ENCODE measurements at places on chromosomes 16 and 17.

DNA sequence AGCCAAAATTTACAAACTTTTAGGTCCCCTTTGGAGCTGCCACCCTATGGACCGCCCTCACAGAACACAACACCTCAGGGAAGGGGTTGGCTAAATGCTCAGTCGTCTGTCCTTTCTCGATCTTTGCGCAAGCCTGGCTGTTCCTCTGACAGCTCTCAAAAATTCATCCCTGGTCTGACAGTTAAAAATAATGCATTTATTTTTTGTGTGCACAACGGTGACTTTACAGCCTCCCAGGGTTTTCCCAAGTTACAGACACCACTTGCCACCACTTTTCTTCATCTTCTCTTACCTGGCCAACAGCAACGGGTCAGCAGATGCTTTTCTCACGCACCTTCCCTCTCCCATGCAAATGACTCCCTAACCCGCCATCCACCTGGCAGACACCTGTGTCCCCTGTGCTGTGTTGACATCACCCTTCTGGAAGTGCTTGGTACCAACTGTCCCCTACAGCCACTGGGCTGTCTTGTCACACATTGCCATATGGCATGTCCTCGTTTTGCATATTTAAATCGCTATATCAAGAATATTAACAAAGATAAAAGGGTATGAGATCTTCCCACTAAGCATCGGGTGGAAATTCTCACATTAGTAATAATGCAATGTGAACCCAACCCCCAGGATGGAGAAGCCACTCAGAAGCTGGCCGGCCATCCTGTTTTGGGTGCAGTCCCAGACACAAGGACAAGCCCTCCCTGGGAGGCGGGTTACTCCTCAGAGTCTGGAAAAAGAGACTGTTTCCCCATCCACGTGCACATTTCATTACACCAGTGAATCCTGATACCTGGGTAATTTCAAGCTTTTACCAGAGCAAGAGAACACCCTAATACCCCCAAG, 187.0 kb downstream of the ZFHX3 start:
- no peak for DNase-seq

DNA sequence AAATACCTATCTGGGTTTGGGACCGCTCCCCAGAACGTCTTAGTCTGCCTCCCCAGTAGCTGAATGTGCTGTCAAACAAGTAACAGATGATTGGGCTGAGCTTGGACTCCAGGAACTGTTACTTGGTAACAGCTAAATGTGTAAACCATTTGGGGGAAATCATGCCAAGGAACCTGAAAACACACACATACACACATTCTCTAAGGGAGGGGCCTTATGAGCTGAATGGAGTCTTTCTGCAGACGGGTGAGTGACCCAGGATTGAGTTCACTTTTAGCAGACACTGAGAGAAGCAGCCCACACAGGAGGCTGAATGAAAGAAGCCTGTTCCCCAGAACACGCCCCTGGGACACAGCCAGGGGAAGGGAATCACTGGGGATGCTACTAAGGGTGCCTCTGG, 1.6 kb downstream of the ACLY start:
- peak; percentile 25 for DNase-seq

DNA sequence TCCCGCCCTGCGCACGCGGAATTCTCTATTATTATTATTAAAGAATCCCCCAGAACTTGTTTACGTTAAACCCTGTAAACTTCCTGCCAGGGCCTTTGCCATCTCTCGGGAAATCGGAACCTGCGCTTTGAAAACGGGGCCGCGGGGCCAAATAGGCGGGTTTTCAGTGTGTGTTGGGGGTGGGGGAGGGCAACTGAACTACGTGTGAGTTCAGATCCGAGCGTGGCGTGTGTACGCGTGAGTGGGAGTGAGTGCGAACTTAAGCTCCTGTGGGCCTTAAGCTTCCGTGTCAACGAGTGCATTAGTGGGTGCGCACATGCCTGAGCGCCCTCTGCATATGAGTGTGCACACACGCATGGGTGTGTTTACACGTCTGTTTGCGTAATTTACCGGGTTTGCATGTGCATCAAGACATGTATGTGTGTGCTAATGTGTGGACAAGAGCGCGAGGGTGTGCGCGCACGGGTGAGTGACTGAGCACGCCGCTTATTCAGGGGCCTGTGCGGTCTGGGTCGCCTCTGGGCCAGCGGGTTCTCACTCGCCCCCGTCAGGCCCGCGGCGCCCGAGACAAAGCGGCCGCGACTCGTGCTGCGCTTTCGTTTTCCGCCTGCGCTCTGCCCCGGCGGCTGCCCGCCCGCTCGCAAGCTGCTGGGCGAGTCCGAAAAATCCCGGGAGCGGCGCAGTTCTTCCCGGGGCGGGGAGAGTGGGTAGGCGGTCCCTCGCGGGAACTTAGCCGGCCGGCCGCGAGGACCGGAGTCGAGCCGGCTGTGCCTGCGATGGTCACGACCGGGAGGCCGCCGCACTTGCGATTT, 1.2 kb upstream of the FOXF1 start:
- no peak for DNase-seq

DNA sequence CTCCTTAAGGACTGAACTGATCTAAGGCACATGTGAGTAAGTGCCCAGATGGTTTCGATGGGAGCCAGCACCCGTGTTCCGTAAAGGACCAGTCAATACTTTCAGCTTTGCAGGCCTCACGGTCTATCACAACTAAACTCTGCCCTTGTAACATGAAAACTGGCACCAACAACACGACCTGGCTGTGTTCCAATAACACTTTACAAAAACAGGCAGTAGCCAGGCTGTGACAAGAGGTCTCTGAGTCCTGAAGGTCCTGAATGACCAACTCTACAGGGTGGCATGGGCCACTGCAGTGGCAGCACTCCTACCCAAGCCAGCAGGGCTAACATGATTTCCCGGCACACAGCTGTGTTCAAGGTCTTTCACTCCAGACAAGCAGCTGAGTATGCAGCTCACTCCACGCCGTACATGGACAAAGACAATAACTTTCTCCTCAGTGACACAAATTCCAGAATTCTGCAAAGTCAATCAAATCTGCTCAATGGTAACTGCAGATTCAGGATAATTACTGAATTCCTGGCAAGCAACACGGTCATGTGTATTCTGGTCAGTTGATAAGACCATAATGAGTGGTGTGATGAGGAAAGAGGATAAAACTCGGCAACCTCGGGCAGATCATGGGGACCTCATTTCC, 15.3 kb downstream of the NPLOC4 start:
- no peak for DNase-seq

DNA sequence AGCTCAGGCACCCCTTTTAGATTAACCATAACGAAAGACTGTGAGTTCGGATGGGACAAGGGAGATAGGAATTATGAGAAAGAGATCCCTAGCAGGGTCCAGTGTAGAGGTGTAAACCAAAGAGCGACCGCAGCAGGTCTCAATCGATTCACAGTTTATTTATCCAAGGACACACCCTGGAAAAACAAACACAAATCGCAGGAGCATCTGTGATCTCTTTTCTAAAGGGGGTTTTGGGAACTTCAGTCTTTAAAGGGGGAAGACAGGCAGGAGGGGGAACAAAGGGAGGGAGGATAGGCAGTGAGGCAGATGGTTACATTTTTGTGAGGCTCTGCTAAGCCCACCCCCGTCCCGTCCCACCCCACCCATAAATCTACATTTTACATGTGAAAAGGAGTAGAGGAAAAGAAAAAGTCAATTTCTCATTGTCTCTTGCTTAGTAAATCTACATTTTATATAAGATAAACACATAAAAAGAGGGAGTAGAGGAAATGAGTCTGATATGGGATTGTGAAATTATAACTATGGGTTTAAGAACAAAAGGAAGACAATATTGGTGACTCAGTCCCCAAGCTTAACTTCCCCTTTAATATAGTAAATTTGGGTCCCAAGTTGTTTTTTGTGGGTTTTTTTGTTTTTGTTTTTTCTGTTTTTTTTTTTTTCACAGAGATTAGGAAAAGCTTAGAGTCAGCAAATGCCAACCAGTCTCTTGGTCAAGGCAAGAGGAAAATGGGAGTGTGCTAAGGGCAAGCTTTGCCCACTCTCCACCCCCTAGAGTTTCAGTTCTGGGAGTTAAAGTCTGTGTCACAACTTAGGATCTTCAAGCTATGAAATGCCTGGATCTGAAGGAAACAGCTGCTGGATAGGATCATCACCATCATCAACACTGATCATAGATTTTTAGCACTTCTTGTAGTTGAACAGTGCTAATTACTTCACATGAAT, 160.9 kb upstream of the CDH5 start:
- no peak for DNase-seq

DNA sequence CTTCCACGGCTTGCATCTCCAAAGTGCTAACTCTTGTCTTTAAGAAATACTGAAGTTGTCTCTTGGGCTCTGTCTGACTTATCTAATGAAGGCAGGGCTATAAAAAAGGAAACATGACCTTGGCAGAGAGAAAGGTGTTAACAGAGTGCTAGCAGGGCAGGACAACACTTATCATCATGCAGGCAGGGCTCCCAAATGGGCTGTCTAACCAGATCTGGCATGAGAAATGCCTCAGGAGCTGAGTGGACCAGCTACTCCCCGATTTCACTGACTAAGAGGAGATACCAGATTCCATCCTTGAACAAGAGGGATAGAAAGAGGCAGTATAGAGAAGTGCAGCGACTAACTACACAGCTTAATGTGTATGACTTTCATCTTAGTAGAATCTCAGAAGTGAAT, 32.6 kb downstream of the PMP22 start:
- DNase-seq = no peak

DNA sequence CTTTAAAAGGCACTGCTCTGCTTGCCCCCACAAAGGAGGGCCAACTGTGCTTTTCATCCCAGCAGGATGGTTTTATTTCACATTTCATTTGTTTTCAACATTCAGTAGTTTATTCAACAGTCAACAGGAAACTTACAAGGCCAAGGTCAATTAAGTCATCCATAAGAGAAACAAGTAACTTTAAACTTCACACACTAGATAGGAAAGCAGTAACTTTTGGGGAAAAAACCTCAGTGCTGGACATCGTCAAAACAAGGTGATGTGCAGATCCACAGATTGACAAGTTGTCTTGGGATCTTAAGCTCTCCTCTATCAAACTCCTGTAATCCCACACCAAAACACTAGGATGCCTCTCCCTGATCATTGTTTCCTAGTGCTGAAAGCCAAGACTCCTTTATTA, 18.5 kb downstream of the NFE2L1 start:
- DNase-seq = no peak

DNA sequence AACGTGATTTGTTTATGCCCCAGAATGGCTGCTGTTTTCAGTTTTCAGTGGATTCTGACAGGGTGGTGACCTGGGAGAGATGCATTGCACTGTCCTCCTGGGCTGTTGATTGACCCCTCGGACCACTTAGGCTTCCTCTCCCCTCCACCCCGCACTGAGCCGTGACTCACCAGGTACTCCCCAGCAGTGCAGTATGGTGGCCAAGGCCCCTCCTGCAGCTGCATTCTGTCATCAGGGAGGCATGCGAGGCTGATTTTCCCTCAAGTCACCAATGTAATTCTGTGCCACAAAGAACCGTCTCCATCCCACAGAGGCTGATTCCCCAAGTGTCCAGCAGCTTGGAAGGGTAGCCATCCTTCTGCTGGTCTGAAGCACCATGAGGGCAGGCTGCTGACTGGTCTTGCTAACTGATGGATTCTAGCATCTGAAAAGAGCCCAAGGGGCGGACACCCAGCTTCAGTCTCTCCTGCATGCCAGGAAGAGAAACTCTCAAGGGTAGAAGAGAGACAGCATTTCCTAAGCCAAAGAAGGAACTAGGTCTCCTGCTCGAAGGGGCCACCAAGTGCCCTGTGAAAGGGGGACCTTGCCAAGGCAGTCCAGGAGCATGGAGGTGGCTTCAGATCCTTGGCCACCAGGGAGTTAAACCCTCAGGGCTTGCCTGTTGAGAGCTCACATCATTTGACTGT, 148.1 kb downstream of the SOCS1 start:
- no peak for DNase-seq

DNA sequence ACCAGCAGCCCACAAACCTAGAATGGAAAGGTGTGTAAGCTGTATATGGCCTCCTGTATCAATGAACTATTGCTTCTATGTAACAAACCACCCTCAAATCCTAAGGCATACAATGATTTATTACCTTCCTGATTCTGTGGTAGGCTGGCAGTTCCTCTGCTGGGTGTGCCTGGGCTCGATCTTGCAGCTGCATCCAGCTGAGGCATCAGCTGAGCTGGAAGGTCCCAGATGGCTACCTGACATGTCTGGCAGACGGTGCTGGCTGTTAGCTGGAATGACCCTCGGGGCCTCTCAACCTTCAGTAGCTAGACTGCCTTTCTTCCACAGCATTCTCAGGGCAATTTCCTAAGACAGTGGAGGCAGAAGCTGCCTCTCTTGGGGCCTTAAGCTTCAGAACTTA, 152.7 kb downstream of the RAB11FIP4 start:
- DNase-seq = no peak

DNA sequence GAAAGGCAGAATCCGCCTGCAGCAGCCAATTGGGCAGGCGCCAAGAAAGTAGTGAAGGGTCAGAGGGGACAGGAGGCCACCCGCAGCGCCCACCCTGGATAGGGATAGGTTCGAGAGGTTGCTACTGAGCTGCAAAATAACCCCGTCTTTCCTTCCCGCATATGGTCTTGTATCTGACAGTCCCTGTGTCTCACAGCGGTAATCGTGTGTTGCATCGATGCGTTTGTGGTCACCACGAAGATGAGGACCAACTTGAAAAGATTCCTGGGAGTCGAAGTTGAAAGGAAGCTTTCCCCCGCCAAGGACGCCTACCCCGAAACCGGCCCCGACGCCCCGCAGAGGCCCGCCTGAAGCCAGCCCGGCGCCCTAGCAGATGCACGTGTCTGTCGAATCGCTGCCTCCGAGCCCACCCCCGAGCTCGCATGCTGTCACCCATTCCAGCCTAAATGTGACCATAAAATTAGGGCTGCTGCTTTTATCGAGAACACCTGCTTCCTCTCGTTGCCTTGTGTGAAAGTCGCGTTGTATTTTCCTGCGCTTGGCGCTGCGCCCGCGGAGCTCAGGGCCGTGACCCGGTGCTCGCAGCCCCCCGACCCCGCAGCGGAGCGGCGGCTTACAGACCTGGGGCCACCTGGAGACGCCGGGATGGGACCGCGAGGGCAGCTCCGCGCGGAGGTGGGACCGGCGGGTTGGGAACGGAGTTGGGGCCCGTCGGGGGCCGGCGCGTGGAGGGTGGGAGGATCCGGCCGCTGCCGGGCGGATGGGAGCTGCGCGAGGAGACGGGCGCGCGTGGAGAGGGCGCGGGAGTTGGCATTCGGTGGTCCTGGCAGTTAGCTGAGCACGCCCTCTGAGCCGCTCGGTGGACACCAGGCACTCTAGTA, at the start of gene CMTM2:
CMTM2 (plus strand) TSS at position 813 of the 881 bp plus-strand sequence. CDS start 145 bp downstream, outside the sequence.
- DNase-seq = no peak

GRCh38 chr17:42484304-42484703, 25.6 kb downstream of the ATP6V0A1 start:
- DNase-seq = no peak
